Lung (tissue), 17 donors: ENCODE measurements at places on chromosomes 3 and 15.

- no peak overlapping the region for H3K27ac ChIP-seq
- H3K27me3 ChIP-seq: no peaks in the 10 kb centered on the region
- no peak overlapping the region for H3K4me3 ChIP-seq
- H3K4me1 ChIP-seq: no peaks in the 10 kb centered on the region
Measured at GRCh38 chr3:41640076-41640475, 321.8 kb downstream of the ULK4 start.

- no peaks in the 10 kb centered on the region for H3K27me3 ChIP-seq
- no peaks in the 10 kb centered on the region for H3K36me3 ChIP-seq
- no peak for DNase-seq
- H3K4me3 ChIP-seq: no peak overlapping the region
- H3K4me1 ChIP-seq: no peaks in the 10 kb centered on the region
- H3K27ac ChIP-seq: no peak overlapping the region
Measured at GRCh38 chr15:97598353-97598798, 362.1 kb upstream of the ARRDC4 start.

- peaks cover 5% of the 10 kb centered on the region for H3K36me3 ChIP-seq
- H3K27me3 ChIP-seq: no peaks in the 10 kb centered on the region
- H3K4me3 ChIP-seq: no peak overlapping the region
- DNase-seq: no peak
- peaks cover 5% of the 10 kb centered on the region for H3K4me1 ChIP-seq
- peak overlapping the region; percentile 33 for H3K27ac ChIP-seq
Measured at GRCh38 chr3:37731895-37732294, 129.8 kb upstream of the CTDSPL start.

DNA sequence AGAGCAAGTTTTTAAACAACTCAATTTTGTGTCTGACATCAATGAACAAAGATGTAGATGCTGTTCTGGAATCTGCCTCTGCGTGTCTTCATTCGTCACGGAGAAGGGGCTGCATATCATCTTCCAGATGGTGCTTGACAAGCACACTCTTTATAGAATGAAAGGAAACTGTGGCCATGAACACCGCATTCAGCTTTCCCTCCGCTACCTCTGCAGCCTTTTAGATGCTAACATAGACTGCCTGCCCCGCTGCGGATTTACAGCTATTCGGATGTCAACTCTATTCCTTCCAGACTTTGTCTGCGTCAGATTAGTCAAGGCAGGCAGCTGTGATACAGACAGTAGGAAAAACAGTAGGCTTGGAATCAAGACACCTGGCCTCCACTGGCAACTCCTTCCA, 232.9 kb downstream of the TJP1 start:
- no peaks in the 10 kb centered on the region for H3K36me3 ChIP-seq
- no peaks in the 10 kb centered on the region for H3K4me1 ChIP-seq
- H3K27ac ChIP-seq: no peak overlapping the region
- H3K4me3 ChIP-seq: no peak overlapping the region
- H3K27me3 ChIP-seq: no peaks in the 10 kb centered on the region

DNA sequence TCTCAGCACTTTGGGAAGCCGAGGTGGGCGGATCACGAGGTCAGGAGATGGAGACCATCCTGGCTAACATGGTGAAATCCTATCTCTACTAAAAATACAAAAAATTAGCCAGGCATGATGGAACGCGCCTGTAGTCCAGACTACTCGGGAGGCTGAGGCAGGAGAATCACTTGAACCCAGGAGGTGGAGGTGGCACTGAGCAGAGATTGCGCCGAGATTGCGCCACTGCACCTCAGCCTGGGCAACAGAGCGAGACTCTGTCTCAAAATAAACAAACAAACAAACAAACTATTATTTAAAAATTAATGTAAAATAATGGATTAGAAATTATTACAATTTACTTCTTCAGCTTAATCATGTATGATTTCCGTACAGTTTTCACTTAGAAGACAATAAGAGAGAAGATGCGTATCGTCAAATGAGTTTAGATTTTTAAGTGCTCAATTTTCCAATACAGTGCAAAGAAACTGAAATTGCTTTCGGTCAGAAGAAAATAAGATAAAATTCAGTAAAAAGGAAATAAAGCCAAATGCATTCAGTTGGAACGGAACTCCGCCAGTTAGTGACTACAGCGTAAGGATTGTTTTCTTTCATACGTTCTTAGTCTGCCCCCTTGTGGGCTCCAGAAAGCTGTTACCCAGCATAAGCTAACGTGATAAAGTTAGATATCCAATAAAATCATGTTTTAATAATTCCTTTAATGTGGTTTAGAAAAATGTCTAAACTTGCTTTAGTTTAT, 24.8 kb downstream of the AADAC start:
- peaks cover 11% of the 10 kb centered on the region for H3K4me1 ChIP-seq
- H3K4me3 ChIP-seq: no peak overlapping the region
- H3K27me3 ChIP-seq: no peaks in the 10 kb centered on the region
- no peaks in the 10 kb centered on the region for H3K36me3 ChIP-seq

DNA sequence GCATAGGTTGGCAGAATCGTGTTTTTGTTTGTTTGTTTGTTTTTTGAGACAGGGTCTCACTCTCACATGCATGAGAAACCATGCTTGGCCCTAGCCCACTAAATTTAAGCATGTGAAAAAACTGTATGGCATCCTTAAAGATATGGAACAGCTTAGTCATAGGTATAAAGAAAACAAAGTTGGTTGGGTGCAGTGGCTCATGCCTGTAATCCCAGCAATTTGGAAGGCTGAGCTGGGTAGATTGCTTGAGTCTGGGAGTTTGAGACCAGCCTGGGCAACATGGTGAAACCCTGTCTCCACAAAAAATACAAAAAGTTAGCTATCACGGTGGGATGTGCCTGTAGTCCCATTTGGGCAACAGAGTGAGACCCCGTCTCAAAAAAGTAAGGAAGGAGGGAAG, 25.2 kb downstream of the EXD1 start:
- no peaks in the 10 kb centered on the region for H3K4me1 ChIP-seq
- DNase-seq: no peak
- H3K27ac ChIP-seq: no peak overlapping the region
- H3K4me3 ChIP-seq: no peak overlapping the region

DNA sequence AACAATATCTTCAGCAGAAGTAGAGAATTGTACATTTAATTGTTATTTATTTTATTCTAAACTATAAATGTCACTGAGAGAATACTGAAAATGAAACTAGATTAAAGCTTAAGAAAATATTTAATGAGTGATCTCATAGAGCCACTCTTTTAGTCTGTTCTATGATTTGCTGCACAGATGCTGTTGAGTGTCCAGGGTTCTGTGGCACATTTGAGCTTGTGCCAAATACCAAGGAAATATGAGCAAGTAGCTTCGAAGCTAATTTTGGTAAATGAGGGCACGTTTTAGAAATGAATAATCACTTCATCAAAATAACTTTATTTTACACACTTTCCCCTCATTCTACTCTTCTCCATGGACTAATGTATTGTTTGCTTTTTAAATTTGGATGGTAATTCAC, 53.6 kb upstream of the THRB start:
- no peak overlapping the region for H3K4me3 ChIP-seq
- peaks cover 24% of the 10 kb centered on the region for H3K4me1 ChIP-seq
- H3K27ac ChIP-seq: no peak overlapping the region
- no peaks in the 10 kb centered on the region for H3K36me3 ChIP-seq

DNA sequence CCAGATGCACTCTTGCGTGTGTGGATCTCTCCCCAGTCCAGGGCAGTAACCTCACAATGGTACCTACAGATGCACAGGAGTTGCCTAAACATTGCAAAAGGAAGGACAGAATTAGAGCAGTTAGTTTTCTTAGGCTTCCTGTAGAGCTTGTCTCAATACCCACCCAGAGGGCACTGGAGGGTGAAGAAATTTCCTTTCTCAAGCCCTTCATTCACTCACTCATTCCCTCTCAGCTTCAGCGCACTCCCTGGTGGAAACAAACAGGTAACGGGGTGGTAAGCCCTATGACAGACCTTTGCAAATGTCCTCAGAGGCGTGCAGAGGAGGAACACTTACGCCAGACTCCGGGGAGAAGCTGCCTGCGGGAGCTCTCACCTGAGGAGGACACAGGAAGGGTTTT, 267.4 kb upstream of the HES1 start:
- H3K27ac ChIP-seq: no peak overlapping the region
- no peaks in the 10 kb centered on the region for H3K36me3 ChIP-seq
- DNase-seq: no peak
- no peaks in the 10 kb centered on the region for H3K4me1 ChIP-seq
- no peaks in the 10 kb centered on the region for H3K27me3 ChIP-seq

- H3K27me3 ChIP-seq: no peaks in the 10 kb centered on the region
- no peak overlapping the region for H3K4me3 ChIP-seq
- DNase-seq: peak; percentile 90
- peaks cover 9% of the 10 kb centered on the region for H3K36me3 ChIP-seq
Measured at GRCh38 chr3:172125963-172126457, 86.6 kb downstream of the FNDC3B start.

DNA sequence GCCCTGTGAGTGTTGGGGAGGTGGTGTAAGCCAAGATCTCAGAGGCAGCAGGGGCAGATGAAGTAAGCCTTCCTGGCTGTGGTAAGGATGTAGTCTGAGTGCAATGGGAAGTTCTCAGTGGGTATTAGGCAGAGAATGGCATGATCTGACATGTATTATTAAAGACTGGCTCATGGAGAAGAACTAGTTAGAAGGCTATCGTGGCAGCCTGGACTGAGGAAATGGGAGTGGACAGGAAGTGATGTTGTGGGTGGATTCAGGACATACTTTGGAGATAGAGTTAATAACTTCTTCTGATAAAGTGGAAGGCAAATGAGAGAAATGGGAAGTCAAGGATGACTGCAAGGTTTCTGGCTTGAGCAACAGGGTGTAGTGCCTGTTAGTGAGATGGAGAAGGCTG, 250.9 kb upstream of the CFAP20DC start:
- H3K27ac ChIP-seq: no peak overlapping the region
- no peak overlapping the region for H3K4me3 ChIP-seq
- no peak for DNase-seq
- no peaks in the 10 kb centered on the region for H3K27me3 ChIP-seq
- no peaks in the 10 kb centered on the region for H3K4me1 ChIP-seq
- no peaks in the 10 kb centered on the region for H3K36me3 ChIP-seq

- no peak overlapping the region for H3K27ac ChIP-seq
- H3K4me3 ChIP-seq: no peak overlapping the region
- no peak for DNase-seq
- H3K36me3 ChIP-seq: peaks cover 2% of the 10 kb centered on the region
Measured at GRCh38 chr3:49942651-49943050, 2.7 kb downstream of the RBM6 start.

DNA sequence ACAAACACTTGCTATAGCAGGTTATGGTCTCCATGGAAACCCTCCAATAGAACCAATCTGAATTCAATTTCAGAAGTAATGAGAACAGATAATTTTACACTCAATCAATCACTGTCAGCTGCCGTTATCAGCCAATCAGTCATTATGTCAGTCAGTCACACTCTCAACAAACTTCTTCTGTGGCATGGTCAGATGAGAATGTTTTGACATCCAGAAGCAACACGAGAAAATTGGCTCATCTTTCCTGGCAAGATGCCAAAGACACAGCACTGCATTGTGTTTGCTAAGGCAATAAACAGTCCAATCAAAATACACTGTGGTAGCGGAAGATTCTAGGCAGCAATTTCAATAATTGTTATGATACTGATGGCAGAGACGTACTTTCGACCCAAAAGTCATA, 190.7 kb downstream of the RORA start:
- no peak overlapping the region for H3K4me3 ChIP-seq
- H3K27me3 ChIP-seq: no peaks in the 10 kb centered on the region
- H3K36me3 ChIP-seq: no peaks in the 10 kb centered on the region

DNA sequence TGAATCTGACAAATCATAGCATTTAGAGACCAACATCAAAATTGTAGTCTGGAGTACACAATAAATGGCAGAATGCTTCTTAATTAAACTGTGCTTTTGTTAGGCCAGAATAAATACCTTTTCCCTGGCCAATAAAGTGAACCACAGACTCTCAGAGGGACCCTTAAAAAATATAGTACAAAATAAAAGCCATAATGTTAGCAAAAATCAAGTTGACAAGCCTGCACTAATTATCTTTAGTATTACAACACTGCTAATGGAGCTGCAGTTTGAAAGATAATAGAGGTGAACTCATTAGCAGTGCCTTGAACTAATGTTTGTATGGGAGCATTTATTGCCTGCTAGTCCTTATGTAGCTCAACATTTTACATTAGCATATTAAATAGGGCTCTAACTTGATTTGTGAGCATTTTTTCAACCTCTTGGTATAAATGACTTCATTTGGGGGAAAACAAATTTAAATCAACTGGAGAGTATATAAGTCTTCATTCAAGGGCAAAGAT, 801.3 kb downstream of the EPHA3 start:
- no peak for DNase-seq
- H3K36me3 ChIP-seq: no peaks in the 10 kb centered on the region
- no peaks in the 10 kb centered on the region for H3K4me1 ChIP-seq
- no peaks in the 10 kb centered on the region for H3K27me3 ChIP-seq
- H3K27ac ChIP-seq: no peak overlapping the region

GRCh38 chr3:130316169-130316568, 29.3 kb upstream of the COL6A5 start:
- H3K27me3 ChIP-seq: no peaks in the 10 kb centered on the region
- no peaks in the 10 kb centered on the region for H3K4me1 ChIP-seq
- H3K4me3 ChIP-seq: no peak overlapping the region
- no peak overlapping the region for H3K27ac ChIP-seq

GRCh38 chr3:37526511-37526910, 335.2 kb upstream of the CTDSPL start:
- H3K27ac ChIP-seq: no peak overlapping the region
- no peaks in the 10 kb centered on the region for H3K4me1 ChIP-seq
- DNase-seq: peak; percentile 68
- no peak overlapping the region for H3K4me3 ChIP-seq
- H3K36me3 ChIP-seq: peaks cover 5% of the 10 kb centered on the region

DNA sequence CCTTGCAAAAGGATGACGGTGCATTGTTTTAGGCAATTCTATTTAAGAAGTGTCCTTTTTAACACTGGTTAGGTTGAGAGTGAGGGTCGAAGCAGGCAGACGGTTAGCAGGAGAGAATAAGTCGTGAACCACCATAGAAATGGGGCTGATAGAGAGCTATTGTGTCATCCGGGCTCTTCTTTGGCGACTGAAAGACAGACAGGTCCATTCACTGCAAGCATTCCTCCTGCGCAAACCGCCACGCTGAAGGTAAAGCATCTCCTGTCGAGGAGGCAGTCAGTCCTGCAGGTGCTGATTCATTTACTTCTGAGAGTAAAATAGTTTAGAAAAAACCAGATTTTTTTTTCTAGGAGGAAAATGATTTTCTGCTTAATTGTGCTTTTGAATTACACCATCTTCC, 1002.8 kb upstream of the NR2F2 start:
- peak overlapping the region; percentile 63 for H3K27ac ChIP-seq
- H3K4me3 ChIP-seq: no peak overlapping the region
- H3K36me3 ChIP-seq: no peaks in the 10 kb centered on the region
- DNase-seq: no peak
- peaks cover 7% of the 10 kb centered on the region for H3K27me3 ChIP-seq
- no peaks in the 10 kb centered on the region for H3K4me1 ChIP-seq

DNA sequence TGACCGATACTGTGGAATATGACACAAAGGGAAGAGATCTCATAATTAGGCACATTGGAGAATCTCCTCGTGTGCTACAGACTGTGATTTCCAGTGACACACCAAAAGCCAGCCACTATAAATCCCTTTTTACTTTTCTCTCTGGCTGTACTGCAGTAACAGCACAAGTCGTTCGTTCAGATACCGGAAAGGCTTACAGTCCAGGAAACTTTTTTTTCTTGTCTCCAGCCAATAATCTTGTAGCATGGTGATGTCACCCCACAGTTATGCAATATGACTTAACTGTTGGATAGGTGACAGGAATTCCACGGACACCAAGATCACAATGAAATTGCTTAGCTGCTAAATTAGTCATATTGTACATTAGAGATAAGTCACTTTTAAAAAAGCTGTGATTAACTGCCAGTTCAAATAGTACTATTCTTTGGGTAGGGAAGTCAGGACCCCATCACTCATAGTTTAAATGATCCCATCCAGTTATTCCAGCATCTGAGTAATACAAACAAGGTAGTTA, 36.3 kb upstream of the TSC22D2 start:
- peak; percentile 85 for DNase-seq
- H3K27ac ChIP-seq: peak overlapping the region; percentile 96
- H3K27me3 ChIP-seq: no peaks in the 10 kb centered on the region
